ENCODE measurements at places on chromosomes 4 and X. TPM values are rescaled to one million over a fixed set of nuclear protein-coding genes. Genes with fewer than 3 reads are reported as not detected.

The MFAP3L gene
- total RNA-seq, result 5.5 TPM

DNA sequence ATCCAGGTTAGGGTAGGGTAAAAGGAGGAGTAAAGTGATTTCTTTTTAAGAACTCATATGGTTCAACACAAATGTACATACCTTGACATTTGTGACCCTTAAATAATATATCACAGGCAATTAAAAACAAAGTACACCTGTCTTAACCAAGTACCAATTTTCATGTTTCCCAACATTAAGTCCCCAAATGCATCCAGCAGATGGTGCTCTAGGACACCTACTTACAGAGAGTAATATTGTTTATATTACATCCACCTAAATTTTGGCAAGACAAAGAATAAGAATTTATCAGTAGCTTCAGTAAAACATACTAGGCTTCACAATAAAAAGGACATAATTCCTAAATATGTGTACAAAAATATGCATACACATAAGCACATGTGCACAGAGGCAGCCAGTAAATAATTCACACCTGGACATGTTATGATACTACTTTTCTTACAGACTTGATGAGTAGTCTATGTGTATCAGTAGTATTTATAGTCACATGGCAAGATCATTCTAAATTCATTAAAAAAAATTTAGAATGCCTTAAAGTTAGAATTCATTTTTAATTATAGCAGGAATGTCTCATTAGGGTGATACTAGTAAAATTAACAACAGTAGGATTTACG is 219.7 kb downstream of the DCLK2 start:
- peak; percentile 63 for DNase-seq

The SPANXB1 gene
- total RNA-seq, result not detected

DNA sequence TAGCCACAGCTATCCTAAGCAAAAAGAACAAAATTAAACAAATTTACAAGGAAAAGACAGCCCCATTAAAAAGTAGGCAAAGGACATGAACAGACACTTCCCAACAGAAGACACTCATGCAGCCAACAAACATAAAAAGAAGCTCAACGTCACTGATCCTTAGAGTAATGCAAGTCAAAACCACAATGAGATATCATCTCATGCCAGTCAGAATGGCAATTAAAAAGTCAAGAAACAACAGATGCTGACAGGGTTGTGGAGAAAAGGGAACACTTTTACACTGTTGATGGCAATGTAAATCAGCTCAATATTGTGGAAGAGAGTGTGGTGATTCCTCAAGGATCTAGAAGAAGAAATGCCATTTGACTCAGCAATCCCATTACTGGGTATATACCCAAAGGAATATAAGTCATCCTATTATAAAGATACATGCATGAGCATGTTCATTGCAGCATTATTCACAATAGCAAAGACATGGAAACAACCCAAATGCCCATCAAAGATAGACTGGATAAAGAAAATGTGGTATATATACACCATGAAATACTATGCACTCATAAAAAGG is 163.0 kb upstream of the TET2 start:
- peak; percentile 65 for DNase-seq

DNA sequence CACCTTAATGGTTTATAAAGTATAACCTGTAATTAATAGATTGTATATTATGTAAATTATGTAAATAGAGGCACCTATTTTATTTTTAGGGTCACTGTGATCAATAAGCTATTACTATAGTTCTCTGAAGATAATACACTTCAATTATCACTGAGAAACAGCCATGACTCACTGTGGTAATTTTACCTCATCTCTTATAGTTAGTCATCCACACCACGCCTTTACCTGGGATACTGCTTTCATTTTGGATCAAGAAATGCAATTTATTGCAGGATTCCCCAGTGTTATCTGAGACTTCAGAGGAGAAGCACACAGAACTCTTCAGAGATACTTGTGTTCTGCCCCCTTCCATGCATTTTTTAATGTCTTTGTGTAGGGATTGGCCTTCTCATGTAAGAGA is 348.1 kb upstream of the ATOH1 start:
- peak; percentile 83 for DNase-seq

- DNase-seq, result peak; percentile 36
Measured at GRCh38 chr4:140637836-140638235, 69.1 kb upstream of the UCP1 start.

The CACNA1F gene
- under 0.01 TPM for total RNA-seq

- no peak for DNase-seq
Measured at GRCh38 chr4:48046059-48046458, 29.5 kb downstream of the NIPAL1 start.

DNA sequence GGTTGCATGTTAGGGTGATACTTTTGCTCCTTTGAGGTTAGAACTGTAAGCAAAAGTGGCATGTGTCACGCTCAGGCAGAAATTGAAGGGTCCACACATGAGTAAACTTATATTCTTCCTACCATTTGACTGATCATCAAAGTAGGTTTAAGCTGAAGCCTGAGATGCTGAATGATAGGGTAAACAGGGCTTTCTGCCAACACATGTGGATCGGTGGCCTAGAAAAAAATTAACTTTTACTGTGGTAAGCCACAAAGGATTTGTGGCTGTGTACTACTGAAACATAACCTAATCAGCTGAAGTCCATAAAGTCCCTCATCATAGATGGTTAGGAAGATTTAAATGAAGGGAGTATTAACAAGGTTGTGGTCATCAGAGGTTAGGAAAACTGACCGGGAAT is 1070.1 kb downstream of the STPG2 start:
- DNase-seq, result no peak

DNA sequence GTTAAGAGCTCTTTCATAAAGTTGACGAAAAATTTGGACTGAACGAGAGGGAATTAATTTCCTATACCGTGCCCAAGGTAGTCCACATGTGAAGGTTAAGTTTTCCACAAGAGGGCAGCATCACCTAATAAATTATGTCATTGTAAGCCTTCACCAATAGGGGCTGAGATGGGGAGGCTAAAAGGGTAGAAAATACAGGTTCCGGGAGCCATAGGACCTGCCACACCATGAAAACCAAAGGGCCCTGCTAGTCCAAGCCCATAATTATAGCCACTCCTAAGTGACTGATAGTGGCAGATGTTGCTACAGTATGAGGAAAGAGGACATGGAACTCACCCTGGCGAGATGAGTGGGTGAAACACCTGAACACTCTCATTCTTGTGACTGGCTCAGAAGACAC is 122.2 kb downstream of the SHROOM4 start:
- DNase-seq, result peak; percentile 35

DNA sequence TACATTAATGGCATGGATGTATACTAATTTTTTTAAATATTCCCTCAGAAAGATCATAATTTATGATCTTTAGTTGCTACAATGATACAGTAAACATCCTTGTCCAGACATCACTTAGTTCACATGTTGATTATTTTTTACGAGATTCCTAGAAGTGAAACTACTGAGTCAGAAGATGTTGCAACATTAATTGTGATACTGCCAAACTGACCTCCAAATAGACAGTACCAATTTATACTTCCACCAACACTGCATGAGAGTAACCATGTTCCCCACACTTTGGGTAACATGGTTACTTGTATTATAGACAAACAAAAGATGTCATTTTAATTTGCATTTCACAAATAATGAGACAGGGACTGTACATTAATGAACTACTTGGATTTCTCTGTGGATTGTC is 19.6 kb downstream of the RCHY1 start:
- DNase-seq, result peak; percentile 81

The SPON2 gene
- 5.4 TPM for total RNA-seq

DNA sequence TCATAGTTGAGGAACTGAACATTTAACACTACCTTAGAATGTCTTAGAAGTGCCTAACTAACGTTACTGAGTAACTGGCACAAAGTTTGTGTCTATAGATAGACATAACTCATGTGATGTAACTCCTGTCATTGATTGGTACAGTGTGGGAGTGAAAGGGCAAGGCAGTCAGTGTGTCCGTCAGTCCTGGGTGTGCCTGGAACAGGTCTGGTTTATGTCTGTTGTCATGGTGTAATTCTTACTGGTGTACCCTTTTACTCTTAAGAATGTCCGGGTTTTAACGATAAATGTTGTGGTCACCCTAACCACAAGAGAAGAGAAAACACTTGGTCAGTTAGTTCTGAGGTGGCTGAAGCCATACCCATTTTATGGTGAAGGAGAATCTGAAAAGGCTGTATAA is 93.1 kb upstream of the ESX1 start:
- no peak for DNase-seq

The MSX1 gene
- under 0.01 TPM for total RNA-seq

- DNase-seq, result no peak
Measured at GRCh38 chr4:150078579-150079080, 385 bp downstream of the DCLK2 start.

DNA sequence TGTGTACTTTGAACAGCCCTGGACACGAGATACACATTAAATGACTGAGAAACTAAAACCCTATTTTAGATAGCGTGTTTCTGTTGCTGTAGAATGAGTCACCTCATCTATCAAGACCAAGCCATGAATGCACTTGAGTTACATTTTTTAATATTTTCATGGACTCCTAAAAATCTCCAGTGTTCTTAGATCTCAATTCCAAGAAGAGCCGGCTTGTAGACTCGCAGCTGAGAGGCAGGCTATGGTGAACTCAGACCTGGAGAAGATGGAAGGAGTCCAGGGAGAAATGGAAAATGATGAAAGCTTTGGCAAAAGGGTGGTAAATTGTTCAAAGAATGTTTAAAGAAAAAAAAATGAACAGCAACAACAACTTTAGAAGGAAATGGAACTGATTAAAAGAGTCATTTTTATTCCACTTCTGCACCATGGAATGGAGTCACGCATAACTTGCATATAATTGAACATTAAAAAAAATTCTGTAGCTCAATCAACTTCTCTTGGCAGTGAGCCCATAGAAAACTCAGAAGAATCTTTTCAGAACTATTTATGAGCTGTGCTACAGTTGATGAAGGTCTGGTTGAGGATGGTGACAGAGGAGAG is 129.8 kb downstream of the MXRA5 start:
- DNase-seq, result no peak

DNA sequence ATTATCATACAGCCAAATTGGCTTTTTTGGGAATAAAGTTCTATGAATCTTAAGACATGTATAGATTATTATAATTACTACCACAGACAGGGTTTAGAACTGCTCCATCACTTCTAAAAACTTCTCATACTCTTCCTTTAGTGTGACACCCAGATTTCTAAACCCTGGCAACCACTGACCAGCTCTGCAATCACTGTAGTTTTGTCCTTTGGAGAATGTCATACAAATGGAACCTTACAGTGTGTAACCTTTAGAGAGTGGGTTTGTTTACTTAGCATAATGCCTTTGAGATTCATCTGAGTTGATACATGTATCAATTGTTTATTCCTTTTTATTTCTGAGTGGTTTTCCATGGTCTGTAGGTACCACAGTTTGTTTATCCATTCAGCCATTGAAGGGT is 95.0 kb downstream of the TMEM164 start:
- DNase-seq, result no peak

GRCh38 chr4:145909281-145909715 is 29.3 kb downstream of the ZNF827 start:
- peak; percentile 79 for DNase-seq

- no peak for DNase-seq
Measured at GRCh38 chr4:70927502-70928137, 25.5 kb downstream of the MOB1B start.

DNA sequence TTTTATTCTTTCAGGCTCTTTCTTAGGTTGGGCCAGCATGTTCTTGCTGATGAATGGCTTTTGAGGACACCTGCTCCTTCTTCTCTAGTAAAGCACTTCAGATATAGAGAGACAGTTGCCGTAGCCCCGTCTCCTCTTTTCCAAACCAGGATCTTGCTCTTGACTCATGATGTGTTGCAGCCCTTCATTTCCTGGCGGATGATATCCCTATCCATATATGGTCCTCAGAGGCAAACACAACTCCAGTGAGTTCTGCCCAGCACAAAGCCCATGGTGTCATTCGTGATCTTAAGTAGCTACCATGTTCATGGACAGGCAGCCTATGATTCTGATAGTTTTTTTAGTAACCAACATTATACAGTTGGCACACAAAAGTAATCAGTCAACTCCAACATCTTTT is 59.8 kb upstream of the ACSL1 start:
- DNase-seq, result no peak

DNA sequence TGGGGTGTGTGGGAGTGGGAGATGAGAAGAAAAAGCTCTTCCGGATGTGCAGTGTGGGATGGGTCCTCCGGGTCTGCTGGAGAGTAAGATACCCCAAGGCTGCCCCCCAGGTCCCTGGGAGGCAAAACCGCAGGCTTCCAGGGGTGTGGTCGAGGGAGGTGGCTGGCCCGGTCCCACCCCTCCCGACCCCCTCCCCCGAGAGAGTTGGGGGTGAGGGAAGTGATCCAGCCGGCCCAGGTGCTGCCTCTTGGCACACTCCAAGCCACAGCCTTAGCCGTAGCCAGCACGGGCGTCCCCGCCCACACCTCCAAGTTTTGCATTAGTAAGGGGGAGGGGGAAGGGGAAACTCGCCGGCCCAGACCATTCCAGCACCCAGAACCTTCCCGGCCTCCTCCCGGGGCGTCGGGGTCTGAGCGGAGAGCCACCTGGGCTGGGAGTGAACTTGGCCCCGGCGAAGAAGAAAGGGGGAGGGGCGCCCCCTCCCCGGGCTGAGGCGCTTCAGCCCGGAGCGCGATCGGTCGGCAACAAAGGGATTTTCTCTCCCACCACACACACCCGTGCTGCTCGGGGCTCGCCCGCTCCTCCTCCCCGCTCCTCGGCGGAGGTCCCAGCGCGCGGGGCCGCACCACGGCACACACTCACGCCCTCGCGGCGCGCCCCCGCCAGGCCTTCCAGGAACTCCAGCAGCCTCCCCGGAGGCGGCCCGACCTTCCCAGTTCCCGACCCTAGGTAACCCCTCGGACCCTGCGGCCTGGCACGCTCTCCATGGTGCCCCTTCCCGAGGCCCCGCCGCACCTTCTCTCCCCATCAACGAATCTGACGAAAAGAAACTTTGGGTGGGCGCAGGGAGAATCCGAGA is 14.4 kb downstream of the BCOR start:
- DNase-seq, result no peak

- no peak for DNase-seq
Measured at GRCh38 chr4:65719635-65720034, 49.3 kb upstream of the EPHA5 start.

DNA sequence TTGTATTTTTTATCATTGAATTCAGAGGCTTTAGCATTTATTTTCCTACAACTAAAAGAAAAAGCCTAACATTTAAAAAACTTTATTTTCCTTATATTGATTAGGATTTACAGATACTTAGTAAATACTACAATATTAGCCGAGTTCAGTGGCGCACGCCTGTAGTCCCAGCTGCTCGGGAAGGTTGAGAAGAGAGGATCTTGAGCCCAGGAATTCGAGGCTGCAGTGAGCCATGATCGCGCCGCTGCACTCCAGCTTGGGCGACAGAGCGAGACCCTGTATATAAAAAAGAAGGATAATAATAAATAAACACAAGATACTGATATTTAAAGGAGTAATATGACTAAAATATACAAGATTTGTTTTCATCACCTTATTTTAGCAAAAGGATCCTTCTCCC is 681 bp upstream of the UPF3B start:
- no peak for DNase-seq

- DNase-seq, result no peak
Measured at GRCh38 chr4:5137927-5138326, 86.6 kb downstream of the STK32B start.

The GLUD2 gene
- 0.53 TPM for total RNA-seq

The EBP gene
- 244 TPM for total RNA-seq
